Osteocyte (in vitro differentiated cells): ENCODE measurements at places on chromosomes 6 and 20. TPM values are rescaled to one million over a fixed set of nuclear protein-coding genes. Genes with fewer than 3 reads are reported as not detected.

DNA sequence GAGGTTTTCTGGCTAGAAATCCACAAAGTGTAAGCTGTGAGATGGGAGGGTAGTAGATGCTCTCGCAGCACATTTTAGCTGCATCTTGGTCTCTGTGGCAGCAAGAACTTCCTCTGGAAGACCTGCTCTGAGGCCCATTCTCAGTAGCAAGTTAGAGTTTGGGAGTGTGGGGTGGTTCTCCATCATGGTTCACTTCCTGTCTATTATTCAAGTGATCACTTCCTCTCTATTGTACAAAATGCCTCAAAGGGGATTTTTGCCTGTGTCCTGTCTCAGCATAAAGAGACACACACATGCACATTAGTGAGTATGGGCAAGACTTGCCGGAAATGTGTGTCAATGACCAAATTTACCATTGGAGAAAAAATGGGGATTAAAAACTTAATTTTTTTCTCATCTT is 42.5 kb downstream of the LYRM2 start:
- H3K27me3 ChIP-seq = no peaks in the 10 kb centered on the region
- no peaks in the 10 kb centered on the region for H3K4me1 ChIP-seq
- no peaks in the 10 kb centered on the region for H3K36me3 ChIP-seq
- no peak overlapping the region for H3K4me3 ChIP-seq
- no peak for DNase-seq

PM20D2 gene
- 7.9 and 9.2 TPM in 2 replicates for total RNA-seq

GRCh38 chr20:60086821-60087562 is 128.8 kb downstream of the CDH26 start:
- H3K36me3 ChIP-seq = no peaks in the 10 kb centered on the region
- DNase-seq = no peak
- no peak overlapping the region for H3K4me3 ChIP-seq
- H3K4me1 ChIP-seq = no peaks in the 10 kb centered on the region

THBS2 gene
- 650 and 687 TPM in 2 replicates for total RNA-seq

LSM2 gene
- 50.6 and 54.3 TPM in 2 replicates for total RNA-seq

GABRR1 gene
- total RNA-seq = not detected in 2 replicates

- DNase-seq = no peak
- no peaks in the 10 kb centered on the region for H3K4me1 ChIP-seq
- no peaks in the 10 kb centered on the region for H3K27me3 ChIP-seq
- H3K4me3 ChIP-seq = no peak overlapping the region
- H3K36me3 ChIP-seq = peaks cover 8% of the 10 kb centered on the region
Measured at GRCh38 chr6:87364602-87365252, 20.1 kb downstream of the C6orf163 start.

DNA sequence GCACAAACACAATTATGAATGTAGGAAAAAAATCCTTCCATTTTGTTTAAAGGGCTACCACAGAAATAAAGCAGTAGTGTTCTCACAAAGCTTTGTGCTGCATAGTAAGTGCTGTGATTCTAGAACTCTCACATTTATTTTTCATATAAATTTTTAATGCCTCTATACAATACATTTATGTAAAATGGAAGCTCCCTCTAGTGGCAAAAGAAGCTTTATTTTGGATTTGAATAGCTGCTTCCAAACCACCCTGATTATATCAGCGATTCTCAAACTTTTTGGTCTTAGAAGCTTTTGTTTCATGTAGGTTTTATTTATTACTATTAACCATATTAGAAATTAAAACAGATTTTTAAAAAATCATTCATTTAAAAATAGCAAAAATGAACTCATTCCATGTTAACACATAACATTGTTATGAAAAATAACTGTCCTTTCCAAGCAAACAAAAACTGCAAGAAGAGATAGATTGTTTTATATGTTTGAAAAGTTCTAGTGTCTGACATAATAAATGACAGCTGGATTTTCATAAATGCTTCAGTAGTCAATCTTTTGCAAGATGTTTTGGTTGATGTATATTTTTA is 38.4 kb downstream of the HS3ST5 start:
- no peaks in the 10 kb centered on the region for H3K27me3 ChIP-seq
- H3K4me3 ChIP-seq = no peak overlapping the region
- DNase-seq = no peak
- H3K27ac ChIP-seq = no peak overlapping the region

GRCh38 chr20:42267793-42268384 is 649.7 kb upstream of the CHD6 start:
- H3K4me3 ChIP-seq = no peak overlapping the region
- H3K4me1 ChIP-seq = no peaks in the 10 kb centered on the region
- H3K36me3 ChIP-seq = no peaks in the 10 kb centered on the region
- DNase-seq = no peak
- no peak overlapping the region for H3K27ac ChIP-seq
- no peaks in the 10 kb centered on the region for H3K27me3 ChIP-seq

BPIFB4 gene
- total RNA-seq = not detected in 2 replicates

ANKRD60 gene
- not detected in 2 replicates for total RNA-seq

ENTPD6 gene
- total RNA-seq = 62.0 and 62.5 TPM in 2 replicates
